ENCODE measurements at places on chromosomes 12 and 14.

GRCh38 chr12:21543151-21543550, 17.1 kb downstream of the SPX start:
- no peak for DNase-seq

DNA sequence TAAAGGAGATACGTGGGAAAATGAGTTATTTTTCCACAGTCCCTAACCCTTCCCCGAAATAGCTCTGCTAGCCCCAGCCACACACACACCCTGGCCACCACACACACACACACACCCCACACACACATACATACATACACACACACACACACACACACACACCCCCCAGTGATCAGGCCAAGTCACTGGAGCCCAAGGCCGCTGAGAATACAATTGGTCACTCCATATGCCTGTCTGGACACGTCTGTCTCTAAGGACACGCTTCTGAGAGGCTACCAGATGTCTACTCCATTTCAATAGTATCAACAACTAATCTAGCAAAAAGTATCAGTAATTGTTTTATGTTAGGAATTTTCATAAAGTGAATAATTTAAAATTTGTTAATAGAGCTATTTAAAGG, 13.0 kb upstream of the DIABLO start:
- no peak for DNase-seq

- no peak for DNase-seq
Observed at GRCh38 chr12:122982477-122982815, 2.0 kb downstream of the ARL6IP4 start.

DNA sequence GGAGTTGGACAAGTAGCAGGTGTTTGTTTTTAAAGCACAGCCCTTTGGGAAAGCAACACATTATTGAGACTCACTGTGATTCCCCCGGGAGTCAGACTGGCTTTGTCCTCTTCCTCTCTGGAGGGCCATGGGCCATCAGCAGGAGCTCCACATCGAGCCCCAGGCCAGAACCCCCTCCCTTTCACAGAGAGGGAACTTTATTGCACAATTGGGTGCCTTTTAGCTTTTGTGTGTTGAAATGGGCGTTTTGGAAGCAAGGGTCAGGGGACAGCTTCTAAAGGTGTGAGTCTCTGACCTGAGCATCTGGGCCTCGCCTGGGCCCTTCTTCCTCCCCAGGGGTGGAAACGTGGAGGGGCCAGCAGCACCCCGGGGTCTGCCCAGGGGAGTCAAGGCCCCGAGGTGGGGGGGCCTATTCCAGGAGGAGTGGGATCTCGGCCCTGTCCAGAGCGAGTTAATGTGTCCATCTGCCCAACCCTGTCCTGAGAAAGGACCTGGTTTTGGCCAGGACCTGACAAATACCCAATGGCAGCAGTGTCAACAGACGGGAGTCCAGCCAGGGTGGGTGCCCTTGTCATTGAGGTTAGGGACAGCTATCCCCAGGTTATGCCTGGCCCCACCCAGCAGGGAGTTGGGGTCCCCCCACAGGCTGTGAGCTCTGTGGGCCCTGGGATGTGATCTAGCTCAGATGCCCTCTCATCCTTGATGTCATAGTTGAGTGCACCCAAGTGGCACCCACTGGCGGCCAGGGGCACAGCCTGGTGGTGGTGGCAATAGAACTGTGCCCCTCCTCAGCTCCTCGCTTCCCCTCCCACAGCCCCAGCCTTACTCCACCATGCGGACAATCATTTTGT, 37.1 kb downstream of the SLC8B1 start:
- no peak for DNase-seq

- DNase-seq: no peak
Observed at GRCh38 chr12:6941267-6941666, 2.3 kb upstream of the RNU7-1 start.

DNA sequence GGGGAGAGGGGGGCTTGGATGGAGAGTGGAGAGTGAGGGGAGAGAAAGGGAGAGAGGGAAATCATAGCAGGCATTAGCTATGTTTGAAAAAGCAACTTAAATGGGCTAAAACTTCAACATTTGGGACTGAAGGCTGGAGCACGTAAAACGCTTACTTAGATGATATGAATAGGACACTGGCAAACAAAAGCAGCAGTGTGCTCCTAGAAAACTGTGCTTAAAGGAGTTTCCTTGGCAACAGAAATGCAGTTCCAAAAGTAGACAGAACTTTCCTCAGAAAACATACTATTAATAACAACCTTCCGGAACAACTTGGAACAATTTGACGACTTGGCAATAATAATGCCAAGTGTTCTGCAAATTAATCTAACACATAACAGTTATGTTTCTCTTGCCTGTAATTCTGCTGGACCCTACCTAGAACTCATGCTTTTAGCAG, 235.5 kb upstream of the NPAS3 start:
- no peak for DNase-seq

GRCh38 chr14:80387563-80387981, 176.3 kb upstream of the DIO2 start:
- DNase-seq: no peak

DNA sequence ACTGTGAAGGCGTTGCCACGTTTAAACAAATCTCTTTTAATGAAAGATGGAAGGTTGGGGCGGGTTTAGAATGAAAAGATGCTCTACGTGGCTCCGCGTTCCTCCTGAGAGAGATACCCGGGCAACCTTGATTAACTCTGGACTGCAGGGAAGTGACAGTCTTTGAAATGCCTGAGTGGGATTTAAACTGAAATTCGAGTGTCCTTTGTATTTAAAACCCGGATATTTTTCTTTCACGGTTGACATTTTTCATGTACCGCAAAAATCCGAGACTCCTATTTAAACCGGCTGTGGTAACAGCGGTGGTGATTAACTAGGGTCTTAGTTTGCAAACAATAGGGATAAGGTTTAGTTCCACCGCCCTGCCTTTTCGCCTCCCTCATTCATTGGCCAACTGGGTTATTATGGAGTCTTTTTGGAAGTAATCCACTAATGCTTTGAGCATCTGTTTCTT, 707 bp downstream of the G2E3 start:
- DNase-seq: no peak

- DNase-seq: no peak
Observed at GRCh38 chr14:34246206-34246605, 215.8 kb downstream of the SPTSSA start.

GRCh38 chr12:54701940-54702592, 53.9 kb upstream of the DCD start:
- DNase-seq: no peak

DNA sequence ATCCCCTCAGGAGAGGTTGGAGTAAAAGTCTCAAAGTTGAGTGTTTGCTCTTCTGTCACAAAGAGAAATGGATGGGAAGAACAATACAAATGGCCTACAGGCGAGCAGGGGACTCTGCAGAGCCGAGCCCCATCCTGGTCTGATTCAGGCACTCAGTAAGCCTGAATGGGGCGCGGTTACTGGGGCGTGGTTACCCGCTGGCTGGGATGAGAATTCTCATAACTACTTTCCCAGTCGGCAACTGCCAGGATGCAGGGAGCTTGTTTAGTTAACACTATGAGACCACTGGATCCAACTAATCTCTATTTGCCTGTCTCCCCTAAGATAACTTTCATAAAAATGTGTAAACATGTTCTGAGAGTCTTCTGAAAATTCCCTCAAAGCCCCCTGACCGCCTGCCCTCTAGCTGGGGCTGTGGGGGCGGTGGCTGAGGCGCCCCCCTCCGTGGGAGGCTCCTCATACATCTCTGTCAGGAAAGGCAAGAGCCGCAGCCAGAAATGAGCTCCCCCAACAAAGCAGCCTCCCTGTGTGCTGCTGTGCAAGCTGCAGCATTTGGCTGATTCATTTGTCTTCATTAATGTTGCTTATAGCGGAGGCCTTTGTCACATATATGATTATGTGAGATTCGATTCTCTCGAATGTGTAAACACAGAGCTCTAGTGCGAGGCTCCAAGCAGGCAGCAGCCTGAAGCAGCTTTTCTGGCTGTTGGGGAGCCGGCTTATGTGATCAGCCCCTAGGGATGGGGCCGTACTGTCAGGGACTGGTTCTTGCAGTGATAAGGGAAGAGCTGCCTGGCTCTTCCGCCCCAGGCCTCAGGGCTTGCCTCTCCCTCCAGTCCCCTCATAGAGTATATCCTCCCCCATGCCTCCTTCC, 126.1 kb upstream of the ARHGAP5 start:
- no peak for DNase-seq

GRCh38 chr14:104925214-104925854, 655 bp downstream of the PLD4 start:
- DNase-seq: no peak

GRCh38 chr14:93395231-93395630, 35.5 kb upstream of the UNC79 start:
- DNase-seq: no peak

DNA sequence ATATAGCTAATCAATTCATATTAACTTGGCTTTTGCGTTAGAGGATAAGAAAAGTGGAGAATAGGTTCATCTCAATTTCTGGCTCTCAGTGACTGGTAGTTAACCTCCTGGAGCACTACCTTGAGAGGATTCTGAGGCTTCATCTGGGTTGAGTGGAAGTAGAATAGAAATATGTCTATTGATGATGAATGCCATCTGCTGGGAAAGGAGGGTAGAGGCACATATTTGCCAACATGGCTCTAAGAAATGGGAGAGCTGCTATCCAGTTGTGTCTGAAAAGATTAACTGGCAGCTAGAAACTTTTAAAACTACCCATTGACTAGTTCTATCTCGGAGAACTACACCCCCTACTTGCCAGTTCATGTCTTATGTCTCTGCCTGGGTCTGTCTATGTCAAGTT, 530.1 kb downstream of the NRXN3 start:
- no peak for DNase-seq

GRCh38 chr14:52044791-52045522, 23.9 kb downstream of the NID2 start:
- DNase-seq: no peak

DNA sequence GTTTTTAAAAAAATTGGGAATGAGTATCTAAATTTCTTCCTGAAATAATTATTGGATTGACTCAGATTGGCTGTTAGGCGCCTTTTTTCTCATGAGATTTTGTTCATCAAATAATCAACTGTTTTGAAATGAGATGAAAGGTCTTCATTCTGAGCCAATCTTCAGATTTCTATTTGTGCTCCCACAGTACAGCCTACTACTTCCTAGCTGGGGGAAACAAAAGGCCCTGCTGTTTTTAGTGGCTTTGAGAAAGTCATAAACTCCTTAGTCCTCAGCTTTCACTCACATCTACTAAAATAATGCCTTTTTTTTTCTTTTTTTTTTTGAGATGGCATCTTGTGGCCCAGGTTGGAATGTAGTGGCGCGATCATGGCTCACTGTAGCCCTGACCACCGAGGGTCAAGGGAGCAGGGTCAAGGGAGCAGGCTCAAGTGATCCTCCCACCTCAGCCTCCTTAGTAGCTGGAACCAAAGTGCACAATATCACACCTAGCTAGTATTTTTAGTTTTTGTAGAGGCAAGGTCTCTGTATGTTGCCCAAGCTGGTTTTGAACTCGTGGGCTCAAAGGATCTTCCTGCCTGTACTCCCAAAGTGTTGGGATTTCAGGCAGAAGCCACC, 15.2 kb downstream of the NACA start:
- no peak for DNase-seq

- no peak for DNase-seq
Observed at GRCh38 chr14:58638231-58639197, 752 bp downstream of the DACT1 start.

GRCh38 chr14:79027138-79027537, 857.0 kb downstream of the NRXN3 start:
- no peak for DNase-seq

- DNase-seq: no peak
Observed at GRCh38 chr14:95189367-95190132, 32.2 kb upstream of the DICER1 start.

DNA sequence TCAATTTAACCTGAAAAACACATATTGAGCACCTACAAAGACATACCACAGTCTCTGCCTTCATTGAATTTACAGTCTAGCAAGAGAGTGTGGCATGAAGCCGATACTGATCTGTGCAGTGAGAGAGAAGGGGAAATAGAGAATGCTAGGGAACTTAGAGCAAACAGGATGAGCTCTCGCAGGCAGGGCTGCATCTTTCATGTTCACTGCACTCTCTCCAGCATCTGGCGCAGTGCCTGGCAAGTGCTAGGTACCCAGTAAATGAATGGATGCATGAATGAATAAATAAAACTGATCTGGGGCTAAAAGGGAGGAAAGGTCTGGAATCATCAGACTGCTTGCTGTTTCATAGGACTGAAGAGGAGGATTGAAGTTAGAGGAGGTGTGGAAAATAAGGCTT, 256.5 kb upstream of the NPAS3 start:
- no peak for DNase-seq

DNA sequence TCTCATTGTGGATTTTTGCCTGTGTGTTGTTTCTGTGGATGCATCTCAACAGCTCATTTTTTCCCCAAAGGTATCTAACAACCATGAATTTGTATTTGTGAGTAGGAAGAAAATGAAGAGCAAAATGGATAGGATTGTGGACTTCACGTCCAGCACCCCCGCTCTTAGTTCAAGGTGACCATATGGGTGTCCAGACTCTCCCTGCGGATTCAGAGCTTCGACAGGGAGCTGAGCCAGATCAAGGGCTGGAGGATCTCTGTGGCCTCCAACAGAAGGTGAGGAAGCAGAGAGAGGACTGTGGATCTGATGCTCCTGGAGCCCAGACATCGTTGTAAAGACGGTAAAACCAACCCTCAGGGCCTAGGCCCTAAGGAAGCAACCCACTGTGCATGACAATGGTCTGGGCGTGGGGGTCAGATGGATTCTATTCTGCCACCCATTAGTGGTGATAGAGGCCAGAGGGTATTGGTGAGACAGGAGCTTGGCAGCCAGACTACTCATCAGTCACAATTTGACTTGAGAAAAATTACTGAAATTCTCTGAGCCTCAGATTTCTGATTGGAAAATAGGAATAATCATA, 659.7 kb upstream of the TMEM132C start:
- no peak for DNase-seq

- DNase-seq: no peak
Observed at GRCh38 chr14:30156571-30156970, 228.9 kb upstream of the PRKD1 start.

DNA sequence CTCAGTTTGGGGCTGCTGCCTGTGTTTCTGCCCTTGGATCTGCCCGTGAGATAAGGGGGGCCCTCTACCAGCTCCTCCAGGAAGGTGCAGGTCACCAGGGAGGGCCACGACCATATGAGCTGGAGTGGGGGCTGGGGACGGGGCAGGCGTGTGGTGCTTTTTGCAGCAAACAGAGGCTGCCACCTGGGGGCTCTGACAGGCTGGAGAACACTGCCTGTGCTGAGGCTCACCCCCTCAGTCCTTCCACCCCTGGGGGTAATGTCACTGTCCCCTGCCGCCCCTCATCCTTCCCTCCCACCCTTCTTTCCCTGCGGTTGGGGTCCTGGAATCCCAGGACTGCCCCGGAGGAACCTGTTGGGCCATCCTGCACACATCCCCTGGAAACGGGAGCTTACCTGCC, 3.2 kb downstream of the PLD4 start:
- DNase-seq: no peak
